ENCODE measurements at places on chromosomes 6 and 20.

GRCh38 chr6:56525974-56526789, 116.5 kb downstream of the DST start:
- DNase-seq = no peak

- no peak for DNase-seq
These were observed 154.8 kb downstream of the PDSS2 start for GRCh38 chr6:107304421-107305025.

DNA sequence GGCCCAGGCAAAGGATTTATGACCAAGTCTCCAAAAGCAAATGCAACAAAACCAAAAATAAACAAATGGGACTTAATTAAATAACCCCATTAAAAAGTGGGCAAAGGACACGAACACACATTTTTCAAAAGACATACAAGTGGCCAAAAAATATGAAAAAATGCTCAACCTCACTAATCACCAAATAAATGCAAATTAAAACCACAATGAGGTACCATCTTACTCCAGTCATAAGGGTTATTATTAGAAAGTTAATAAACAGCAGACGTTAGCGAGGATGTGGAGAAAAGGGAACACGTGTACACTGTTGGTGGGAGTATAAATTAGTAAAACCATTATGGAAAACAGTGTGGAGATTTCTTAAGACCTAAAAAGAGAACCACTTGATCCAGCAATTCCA, 71.1 kb downstream of the CEP162 start:
- no peak for DNase-seq

GRCh38 chr6:92634561-92634960, 784.8 kb downstream of the EPHA7 start:
- no peak for DNase-seq

- no peak for DNase-seq
These were observed 258.1 kb downstream of the TAF4 start for GRCh38 chr20:61807471-61808160.

DNA sequence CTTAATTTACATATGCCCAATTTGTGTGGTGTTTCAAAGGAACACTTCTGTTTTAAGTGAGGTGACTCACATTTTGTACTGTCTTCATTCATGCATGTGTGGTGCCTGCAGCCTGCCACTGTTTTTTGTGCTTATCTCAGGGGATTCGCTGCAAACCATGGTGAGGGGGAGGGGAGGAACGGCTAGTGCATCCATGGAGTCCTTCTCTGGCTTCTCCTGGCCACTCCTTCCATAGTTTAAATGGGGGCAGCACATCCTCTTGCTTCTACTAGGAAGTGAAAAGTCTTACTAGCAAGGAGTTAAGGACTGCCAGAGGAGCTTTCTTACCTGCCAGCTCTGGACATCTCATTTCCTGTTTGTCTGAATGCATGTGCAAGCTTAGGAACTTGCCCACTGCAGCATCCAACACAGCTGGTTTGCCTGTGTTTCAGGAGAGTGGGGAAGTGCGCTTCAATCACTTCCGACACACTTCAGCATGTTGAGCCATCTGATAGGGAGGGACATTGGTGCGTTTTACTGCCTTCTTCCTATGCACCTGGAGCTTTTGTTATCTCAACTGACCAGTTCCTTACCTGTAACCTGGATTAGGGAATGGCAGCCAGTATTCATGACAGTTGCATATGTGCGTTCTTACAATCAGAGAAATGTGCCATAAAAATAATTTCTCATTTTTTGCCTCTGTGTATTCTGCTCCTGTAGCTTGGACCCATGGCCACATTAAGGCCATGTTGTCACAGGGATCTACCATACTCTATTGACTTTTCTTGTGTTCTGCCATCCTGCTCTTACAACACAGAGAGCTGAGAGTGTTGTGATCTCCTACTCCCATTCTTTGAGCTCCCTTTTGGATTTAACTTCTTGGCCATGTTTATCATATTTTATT, 211.3 kb downstream of the ARID1B start:
- DNase-seq = no peak

- no peak for DNase-seq
These were observed 286.0 kb downstream of the FOXC1 start for GRCh38 chr6:1895721-1896120.

- DNase-seq = peak; percentile 50
These were observed 185.6 kb downstream of the TSHZ2 start for GRCh38 chr20:53157443-53158408.

DNA sequence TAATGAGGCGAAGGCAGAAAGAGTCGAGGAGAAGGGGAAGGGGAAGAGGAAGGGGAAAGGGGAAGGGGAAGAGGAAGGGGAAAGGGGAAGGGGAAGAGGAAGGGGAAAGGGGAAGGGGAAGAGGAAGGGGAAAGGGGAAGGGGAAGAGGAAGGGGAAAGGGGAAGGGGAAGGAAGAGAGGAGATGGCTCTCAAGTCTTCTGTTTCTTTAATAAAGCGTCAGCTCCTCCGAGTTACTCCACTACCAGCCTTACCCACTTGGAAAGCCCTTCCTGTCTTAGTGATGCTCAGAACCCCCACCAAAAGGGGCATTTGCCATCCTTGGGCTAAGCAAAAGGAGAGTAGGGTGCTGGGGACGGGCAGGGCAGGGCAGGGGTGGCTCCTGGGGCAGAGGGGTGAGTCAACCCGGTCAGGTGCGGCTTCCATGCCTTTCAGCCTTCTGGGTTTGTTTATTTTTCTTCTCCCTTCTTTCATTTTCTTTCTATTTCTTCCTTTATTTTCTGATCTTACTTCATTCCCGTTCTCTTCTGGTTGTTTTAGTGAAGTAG, 476 bp upstream of the CLIC5 start:
- DNase-seq = no peak

DNA sequence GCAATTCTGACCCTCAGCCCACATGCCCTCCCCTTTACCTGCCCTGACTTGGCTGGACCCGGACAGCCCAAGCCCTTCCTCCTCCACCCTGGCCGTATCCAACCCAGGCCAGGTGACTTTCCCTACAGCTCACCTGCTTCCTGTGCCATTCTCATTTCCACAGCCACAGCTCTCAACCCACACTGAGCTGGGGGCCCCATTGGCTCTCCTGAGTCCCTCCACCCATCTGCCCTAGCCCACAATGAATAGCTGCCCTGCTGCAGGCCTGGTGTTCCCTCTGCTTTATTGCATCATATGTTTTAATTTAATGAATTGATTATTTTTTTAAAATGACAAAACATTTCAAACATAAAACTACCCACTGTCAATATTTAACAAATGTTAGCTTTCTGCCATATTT, 118.5 kb upstream of the BACH2 start:
- DNase-seq = no peak

- DNase-seq = no peak
These were observed 339.9 kb upstream of the RNF217 start for GRCh38 chr6:124622351-124622750.

DNA sequence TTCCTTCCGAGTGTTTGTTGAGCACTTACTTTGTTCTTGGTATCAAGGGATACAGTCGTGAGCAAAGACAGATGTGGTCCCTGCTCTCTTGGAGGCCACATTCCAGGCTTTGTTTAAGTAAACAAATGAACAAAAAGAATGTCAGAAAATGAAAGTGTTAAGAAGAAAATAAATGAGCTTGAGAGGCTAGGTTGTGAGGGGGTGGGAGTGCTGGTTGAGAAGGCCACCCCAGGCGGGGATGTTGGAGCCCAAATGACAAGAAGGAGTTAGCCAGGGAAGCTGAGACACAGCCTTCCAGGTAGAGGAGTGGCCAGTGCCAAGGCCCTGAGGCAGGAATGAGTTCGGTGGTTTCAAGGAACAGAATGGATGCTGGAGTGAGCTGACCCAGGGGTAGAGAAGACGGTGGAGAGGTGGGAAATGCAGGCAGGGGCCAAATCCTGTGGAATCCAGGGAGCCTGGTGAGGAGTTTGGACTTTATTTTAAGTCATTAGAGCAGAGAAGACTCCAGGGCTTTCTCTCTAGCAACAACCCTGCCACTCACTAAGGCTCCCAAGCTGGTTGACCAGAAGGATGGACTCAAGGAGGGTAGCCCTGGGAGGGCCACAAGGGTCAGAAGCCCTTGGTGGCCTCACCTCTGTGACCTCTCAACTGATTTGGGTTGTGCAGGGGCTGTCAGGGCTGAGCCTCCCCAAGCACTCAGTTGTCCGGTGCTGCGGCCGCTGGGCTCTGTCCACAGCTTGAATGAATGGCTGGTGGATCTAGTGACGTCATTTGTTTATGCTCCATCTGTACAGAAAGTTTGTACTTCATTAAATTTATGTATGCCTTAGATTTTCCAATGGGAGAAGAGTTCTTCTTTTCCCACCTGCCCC, 66.0 kb upstream of the STX16 start:
- DNase-seq = no peak

DNA sequence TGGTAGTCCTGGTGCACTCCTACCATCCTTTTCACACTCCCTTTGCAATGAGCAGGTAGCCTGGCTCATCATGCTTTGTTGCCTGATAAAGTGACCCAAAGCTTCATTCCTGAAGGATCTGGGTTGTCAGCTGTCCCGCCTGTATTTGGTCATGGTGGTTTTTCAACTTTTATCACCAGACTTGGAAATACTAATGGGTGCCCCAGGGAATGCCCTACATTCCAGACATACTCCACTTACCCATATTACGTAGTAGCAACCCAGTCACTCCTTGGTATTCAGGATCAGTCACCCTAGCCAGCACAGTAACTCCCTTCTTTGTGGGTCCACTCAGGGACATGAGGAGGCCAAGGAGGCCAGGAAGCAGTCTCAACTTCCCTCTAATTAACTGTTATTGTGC, 199.2 kb downstream of the MAFB start:
- DNase-seq = no peak

GRCh38 chr6:148247386-148248063, 95.1 kb upstream of the SASH1 start:
- no peak for DNase-seq

DNA sequence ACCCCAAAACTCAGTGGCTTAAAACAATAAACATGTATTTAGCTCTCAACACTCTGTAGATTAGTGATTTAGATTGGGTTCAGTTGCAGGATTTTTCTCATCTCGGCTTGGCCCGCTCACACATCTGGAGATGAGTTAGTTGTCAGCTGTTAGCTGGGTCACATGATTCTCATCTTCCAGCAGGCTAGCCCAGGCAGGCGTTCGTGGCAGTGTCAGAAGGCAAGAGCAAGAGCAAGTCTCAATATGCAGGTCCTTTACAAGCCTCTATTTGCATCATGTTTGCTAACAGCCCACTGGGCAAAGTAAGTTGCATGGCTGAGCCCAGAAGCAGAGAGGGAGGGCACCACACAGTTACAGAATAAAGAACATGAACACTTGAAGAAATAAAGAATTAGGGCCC, 83.6 kb upstream of the MYLIP start:
- no peak for DNase-seq

GRCh38 chr6:8983202-8983688, 547.9 kb upstream of the SLC35B3 start:
- DNase-seq = peak; percentile 42

DNA sequence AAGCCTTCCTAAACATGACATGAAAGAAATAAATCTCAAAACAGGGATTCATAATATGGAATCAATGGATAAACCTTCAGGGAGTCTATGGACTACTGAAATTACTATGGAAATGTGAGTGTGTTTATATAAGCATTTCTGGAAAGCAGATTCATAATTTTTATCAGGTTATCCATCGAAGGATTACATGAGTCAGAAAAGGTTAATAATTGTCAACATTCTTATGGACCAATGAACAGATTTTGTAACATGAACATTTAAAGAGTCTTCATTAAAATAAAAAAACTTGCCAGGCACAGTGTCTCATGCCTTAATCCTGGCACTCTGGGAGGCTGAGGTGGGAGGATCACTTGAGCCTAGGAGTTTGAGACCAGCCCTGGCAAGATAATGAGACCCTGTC, 84.8 kb downstream of the AHI1 start:
- DNase-seq = no peak

DNA sequence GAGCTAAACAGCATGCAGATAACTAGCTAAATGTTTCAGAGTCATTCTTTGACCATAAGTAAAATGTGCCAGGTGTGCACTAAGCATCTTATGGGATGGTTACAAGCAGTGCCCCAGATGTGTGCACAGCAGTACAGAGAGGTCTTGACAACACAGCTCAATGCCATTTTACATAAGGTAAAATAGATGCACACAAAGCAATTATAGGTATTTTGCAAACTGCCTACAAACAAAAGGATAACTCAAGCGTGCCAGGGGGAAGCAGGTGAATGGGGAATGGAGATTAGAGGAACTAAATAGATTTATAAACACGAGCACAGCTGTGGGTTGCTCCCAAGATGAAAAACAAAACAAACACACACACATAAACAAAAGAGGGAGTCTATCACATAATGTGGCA, 64.8 kb downstream of the SLC2A10 start:
- no peak for DNase-seq

GRCh38 chr6:71446057-71446456, 157.4 kb downstream of the OGFRL1 start:
- no peak for DNase-seq

GRCh38 chr20:17698384-17698783, 1.4 kb upstream of the BANF2 start:
- no peak for DNase-seq

DNA sequence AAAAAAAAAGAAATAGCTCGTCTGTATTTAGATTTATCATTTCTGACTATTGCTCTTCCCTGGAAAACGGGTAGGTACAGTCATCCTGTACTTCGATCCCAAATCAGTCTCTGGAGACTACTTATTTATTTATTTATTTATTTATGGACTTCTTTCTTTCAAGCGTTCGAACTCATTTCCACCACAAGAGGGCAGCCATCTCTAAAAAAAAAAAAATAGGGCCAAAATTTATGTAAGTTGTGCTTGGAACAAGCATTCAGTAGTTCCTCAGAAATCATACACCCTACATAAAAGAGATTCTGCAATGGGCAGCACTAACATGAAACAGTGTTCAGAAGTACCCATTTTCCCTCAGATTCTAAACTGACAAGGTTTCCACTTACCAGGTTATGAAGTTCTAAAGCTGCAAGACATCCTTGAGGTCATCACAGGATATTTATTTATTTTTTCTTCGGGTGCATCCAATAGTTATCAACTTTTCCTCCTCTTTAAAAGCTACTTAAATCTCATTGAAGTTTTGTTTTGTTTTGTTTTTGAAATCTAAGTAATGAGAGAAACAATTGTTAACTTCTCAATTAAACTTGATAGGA, 1.9 kb upstream of the BMP2 start:
- peak; percentile 44 for DNase-seq

GRCh38 chr6:158485431-158485830, 74.5 kb upstream of the TMEM181 start:
- DNase-seq = no peak

- DNase-seq = no peak
These were observed 1076.7 kb downstream of the KIF16B start for GRCh38 chr20:15496501-15497039.
